Heart right ventricle (tissue), 16 donors: ENCODE measurements at places on chromosomes 2 and 18. TPM values are rescaled to one million over a fixed set of nuclear protein-coding genes. Genes with fewer than 3 reads are reported as not detected.

GRCh38 chr18:48824231-48824970, 126.4 kb downstream of the SMAD7 start:
- DNase-seq, result peak; percentile 2

GRCh38 chr2:55879976-55880375, 43.6 kb downstream of the EFEMP1 start:
- no peak for DNase-seq

GRCh38 chr18:5073026-5073944, 123.8 kb downstream of the AKAIN1 start:
- DNase-seq, result no peak

DNA sequence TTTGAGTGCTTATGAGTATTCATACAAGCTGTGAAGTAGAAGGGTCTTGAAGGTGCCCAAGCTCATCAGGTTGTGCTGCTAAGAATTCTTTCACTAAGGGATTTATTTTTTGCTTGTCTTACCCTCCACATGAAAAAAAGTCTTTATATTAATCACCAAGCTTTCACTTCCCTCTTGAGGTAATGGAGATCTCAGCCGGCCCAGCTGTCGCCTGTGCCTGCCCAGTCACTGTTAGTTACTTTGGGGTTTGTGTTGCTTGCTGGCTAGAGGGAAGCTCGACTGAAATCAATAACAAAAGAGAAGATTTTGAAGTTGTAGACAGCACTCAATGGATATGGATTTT, 21.9 kb downstream of the MC2R start:
- DNase-seq, result no peak

The RAX gene
- not detected for polyA plus RNA-seq

The ADD2 gene
- 1.2 TPM for polyA plus RNA-seq

DNA sequence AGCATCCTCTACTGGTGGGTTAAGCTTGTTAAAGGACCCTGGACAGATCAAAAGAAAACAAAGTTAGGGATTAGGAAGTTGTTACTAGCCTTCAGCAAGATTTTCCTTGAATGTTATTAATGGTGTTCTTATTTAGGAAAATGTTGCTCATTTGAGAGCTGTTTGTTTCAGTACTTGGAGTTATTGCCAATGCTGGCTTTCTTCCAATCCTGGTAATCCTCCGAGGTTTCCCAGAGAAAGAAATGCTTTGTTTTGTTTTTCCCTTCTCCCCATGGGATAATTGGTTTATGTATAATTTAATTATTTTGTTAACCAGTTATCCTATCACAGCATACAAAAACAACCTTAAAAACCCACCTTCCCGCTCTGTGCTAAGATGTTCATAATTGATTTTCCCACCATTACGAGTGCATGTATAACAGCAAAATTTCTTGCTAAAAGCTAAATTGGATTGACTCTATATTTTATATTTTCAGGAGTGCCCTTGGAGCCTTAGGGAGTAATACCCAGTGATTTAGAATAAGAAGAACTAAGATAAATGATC, 79.8 kb downstream of the MGAT5 start:
- no peak for DNase-seq

GRCh38 chr2:105754011-105754410, 9.3 kb downstream of the NCK2 start:
- DNase-seq, result no peak

GRCh38 chr2:97961534-97961933, 34.2 kb downstream of the TMEM131 start:
- DNase-seq, result no peak

DNA sequence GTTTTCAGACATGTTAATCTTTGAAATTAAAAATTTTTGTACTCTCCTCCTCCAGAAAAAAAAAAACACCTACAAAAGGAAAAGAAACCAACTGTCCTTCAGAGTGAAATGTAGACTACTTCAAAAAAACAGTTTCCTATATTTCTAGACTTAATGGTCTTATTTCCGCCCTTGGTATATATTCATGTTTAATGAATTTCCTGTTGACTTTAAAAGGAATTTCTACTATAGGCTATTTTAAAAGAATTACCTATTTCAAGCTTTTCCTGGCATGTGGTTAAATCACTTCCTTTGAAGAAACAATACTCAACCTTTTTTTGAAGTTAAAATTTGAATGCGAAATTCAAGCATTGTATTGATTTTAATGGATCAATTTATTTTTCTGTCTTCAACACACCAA, 29.2 kb downstream of the GULP1 start:
- no peak for DNase-seq

- no peak for DNase-seq
Observed at GRCh38 chr2:70380621-70381020, 78.8 kb upstream of the FAM136A start.

GRCh38 chr2:171136024-171136423, 24.7 kb downstream of the TLK1 start:
- no peak for DNase-seq

- DNase-seq, result no peak
Observed at GRCh38 chr2:150483532-150483931, 3.9 kb downstream of the RND3 start.

- no peak for DNase-seq
Observed at GRCh38 chr2:83342860-83343329, 1116.2 kb downstream of the SUCLG1 start.

- DNase-seq, result no peak
Observed at GRCh38 chr2:152167065-152167464, 8.5 kb downstream of the STAM2 start.

DNA sequence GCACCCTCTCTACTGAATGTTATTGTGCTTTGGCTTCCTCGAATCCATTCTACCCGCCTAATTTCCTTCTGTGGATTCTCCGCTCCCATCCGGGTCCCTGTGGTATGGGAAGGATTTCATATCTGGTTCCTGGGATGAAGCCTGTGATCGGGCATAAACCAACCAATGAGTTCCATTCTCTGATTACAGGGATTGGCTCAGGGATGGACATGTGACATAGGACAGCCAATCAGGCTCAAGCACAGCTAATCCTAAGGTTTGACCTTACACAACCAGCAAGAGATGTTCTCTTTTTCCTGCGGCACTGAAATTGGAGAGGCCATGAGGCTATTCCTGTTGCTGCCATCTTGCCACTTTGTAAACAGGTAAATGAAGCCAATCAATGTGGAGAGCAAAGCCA, 168.1 kb upstream of the SMAD2 start:
- DNase-seq, result no peak

The AMMECR1L gene
- 7.1 TPM for polyA plus RNA-seq

DNA sequence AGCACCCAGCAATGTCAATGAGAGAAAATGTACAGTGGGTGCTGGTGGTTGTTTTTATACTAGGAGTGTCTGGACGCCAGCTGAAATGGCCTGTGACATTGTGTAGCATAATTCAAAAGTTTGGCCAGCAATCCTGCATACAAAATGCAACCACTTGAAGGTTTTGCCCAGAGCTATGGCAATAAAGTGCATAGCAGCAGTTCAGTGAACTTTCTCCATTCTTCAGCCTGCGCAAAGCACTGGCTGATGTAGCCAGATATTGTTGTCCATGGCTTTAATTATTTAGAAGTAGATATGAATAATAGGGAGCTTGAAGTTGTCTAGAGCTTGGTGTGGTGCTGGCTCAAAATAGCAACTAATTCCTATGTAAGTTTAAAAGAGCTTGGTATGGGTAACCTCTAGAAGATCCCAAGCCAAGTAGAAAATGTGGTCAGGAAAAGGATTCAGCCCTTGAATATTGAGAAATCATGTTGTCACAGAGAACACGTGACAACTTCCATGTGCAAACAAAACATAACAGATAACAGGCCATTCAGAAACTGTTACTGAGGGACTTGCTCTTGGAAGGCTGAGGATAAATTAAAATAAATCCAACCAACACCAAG, 33.3 kb upstream of the PGAP1 start:
- no peak for DNase-seq

DNA sequence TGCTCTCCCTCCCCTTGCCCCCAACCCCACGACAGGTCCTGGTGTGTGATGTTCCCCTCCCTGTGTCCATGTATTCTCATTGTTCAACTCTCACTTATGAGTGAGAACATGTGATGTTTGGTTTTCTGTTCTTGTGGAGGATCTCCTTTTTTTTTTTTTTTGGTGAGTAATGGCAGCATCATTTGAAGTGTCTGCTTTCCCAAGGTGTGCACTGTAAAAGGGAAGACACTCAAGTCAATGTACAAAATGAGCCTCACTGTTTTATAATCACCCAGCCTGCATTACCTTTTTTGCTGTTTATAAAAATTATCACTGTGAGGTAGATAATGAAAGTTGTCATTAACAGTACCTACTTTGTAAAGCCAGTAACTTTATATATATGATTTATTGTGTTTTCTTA, 56.9 kb downstream of the INSIG2 start:
- no peak for DNase-seq

The FEZ2 gene
- 20.2 TPM for polyA plus RNA-seq

GRCh38 chr2:217273162-217273561, 413.3 kb upstream of the TNP1 start:
- DNase-seq, result no peak

The PGAP1 gene
- polyA plus RNA-seq, result 1.6 TPM

DNA sequence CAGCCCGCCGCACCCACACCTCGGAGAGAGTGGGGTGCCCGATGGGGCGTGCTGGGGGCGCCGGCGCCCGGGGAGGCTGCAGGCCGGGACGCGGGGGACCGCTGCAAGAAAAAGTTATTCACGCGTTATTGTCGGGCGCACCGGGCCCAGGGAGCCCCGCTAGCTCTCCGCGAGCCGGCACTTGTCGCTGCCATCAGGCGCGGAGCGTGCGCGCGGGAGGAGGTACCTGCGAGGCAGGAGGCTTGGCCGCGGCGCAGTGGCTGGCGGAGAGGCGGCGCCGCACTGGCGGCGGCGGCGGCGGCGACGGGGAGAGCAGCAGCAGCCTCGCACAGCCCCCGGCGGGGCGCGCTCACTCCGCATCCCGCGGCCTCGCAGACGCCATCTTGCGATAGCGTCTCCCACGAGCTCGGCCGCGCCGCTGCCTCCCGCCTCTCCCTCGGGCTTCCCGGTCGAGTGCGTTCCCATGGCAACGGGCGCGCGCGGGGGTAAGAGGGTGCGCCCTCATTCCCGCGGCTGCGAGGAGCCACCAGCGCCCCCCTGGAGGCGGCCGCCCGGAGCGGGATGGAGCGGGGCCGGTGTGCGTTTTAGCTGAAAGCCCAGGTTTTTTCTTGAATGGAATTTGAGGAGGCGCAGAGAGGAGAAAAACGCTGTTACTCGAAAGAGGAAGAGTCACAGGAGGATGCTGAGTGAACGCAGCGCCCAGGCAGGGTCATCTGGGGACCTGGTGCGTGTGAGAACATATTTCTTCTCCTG, at the start of gene CHN1:
Gene CHN1 (minus strand): TSS at position 402 of the 753 bp plus-strand sequence. CDS start 469 bp downstream, outside the sequence.
- DNase-seq, result peak; percentile 87

The ABCG5 gene
- not detected for polyA plus RNA-seq

DNA sequence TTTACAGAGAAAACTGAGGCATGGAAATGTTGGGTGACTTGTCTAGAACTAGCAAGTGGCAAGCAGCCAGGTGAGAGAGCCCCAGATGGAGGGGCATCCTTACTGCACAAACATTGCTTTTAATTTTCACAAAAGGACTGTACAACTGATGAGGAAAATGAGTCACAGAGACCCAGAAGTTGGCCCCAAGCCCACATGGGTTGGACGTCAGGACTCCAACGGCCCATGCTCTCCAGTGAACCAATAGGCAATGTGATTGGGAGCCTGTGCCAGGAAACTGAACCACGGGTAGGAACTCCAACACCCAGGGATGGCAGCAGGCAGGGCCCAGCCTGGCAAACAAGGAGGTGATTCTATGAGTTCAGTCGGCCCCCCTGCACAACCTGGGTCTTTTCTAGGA, 50.8 kb downstream of the PID1 start:
- no peak for DNase-seq

The ALK gene
- 0.01 TPM for polyA plus RNA-seq

The RIT2 gene
- polyA plus RNA-seq, result not detected

The THOC1 gene
- polyA plus RNA-seq, result 64.3 TPM

DNA sequence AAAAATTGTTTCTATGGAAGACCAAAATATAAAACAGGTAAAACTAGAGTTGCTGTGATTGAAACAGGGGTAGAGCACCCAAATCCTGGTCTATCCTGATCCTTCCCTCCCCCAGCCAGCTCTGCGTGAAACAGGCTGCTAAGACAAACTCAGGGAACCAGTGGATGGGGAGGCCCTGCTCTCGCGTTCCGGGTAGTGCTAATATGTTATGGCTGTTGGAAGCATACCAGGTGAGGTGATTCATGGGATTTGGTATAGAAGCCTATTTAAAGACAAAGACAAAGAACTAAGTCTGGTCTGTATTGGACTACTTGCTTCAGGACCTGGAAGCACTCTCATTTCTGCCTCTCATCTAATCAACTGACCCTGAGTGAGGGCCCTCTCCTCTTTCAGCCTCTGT, 63.0 kb upstream of the CCBE1 start:
- DNase-seq, result no peak

- DNase-seq, result no peak
Observed at GRCh38 chr2:144834363-144834762, 314.4 kb upstream of the ZEB2 start.

GRCh38 chr2:59237311-59237710, 996.2 kb upstream of the FANCL start:
- no peak for DNase-seq

The TMEM17 gene
- 0.66 TPM for polyA plus RNA-seq

DNA sequence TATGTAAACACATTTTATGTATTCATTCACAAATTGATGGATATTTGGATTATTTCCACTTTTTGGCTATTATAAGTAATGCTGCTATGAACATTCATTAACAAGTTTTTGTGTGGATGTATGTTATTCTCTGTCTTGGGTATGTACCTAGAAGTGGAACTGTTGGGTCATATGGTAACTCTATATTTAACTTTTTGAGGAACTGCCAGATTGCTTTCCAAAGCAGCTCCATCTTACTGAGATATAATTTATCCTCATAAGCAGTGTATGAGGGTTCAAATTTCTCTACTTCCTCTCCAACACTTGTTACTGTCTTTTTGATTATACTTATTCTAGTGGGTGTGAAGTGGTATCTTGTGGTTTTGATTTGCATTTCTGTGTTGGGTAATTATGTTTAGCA, 7.1 kb upstream of the EML6 start:
- DNase-seq, result no peak

DNA sequence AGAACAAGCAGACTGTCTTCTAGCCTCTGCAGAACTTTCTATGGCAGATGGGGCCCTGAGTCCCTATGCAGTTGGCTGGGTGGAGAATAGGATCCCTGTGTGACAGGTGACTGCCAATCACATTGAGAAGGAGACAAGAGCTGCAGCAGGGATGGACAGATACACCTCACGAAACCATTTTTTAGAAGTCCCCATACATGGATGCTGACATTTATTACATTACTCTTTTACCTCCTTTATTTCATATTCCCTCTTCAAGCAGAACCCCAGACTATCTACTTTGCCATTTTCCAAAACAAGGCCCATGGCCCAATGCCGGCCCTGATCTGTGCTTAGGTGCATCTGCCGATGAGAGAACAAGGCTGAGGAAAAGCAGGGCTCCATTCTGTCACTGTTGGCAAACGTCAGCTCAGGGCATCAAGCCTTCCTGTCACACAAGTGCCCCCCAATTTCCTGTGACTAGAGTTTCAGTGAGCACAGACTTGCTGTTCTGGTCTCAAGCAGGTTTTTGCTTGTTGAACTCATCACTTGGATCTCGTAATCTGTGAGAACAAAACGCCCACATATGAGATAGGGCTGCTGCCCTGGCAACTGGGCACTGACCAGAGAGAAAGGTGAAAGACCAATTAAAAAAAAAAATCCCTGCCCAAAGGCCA, 35.8 kb downstream of the LOXHD1 start:
- no peak for DNase-seq
